Hindlimb muscle (tissue), 1 donor: ENCODE measurements at places on chromosomes 1 and 21. TPM values are rescaled to one million over a fixed set of nuclear protein-coding genes. Genes with fewer than 3 reads are reported as not detected.

The COL18A1 gene
- 89.1 TPM for polyA plus RNA-seq

The GPBP1L1 gene
- 66.9 TPM for polyA plus RNA-seq

The ERICH3 gene
- 0.08 TPM for polyA plus RNA-seq

The TMOD4 gene
- 27.4 TPM for polyA plus RNA-seq

The CA6 gene
- polyA plus RNA-seq, result not detected

DNA sequence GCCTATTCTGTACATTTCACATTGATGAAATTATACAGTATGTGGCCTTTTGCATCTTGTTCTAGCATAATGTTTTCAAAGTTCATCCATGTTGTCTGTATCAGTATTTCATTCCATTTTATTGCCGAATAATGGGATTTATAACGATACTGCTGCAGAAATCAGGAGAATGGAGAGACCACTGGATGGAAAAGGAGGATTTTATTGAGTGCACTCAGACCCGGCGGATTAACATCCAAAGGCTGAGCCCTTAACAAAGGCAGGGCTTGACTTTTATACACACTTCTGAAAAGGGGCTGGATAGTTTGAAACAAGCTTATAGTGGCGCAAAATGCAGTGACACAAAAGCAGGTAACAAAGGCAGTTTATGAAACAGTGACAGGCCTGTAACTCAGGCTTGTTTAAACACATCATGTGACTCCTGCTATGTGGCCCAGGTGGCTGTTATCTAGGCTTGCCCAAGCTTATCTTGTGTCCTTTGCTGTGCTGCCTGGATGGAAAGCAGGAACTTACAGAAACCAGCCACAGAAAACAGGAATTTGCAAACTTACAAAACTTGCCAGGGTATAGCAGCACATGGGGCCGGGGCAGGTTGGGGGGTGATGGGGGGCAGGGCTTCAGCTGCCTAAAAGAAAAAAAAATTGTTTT lies 32.8 kb upstream of the KCNJ15 start:
- no peak for DNase-seq

- no peak for DNase-seq
Observed at GRCh38 chr1:25003000-25003399, 72.9 kb upstream of the RUNX3 start.

GRCh38 chr1:19366599-19367536 lies 54.7 kb downstream of the SLC66A1 start:
- DNase-seq, result no peak

GRCh38 chr21:44670642-44671432 lies 4.1 kb upstream of the KRTAP12-2 start:
- DNase-seq, result no peak

- no peak for DNase-seq
Observed at GRCh38 chr21:44736291-44737004, 25.1 kb upstream of the TSPEAR start.

DNA sequence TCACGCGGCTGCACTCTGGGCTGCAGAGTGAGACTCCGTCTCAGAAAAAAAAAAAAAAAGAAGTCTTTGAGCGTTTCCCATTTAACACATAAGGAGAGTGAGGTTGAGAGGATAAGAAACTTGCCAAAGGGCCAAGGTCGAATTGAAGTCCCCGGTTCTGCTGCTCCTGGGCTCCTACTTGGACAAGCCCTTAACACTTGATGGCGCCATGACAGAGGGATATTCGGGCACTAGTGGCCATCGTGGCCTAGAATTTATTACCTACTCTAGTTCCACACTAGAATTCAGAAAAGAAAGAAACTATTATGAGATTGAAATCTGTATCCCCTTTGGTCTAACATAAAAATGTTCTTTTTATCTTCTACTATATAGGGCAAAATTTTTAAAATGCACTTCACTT lies 65.7 kb upstream of the NEK2 start:
- DNase-seq, result no peak

DNA sequence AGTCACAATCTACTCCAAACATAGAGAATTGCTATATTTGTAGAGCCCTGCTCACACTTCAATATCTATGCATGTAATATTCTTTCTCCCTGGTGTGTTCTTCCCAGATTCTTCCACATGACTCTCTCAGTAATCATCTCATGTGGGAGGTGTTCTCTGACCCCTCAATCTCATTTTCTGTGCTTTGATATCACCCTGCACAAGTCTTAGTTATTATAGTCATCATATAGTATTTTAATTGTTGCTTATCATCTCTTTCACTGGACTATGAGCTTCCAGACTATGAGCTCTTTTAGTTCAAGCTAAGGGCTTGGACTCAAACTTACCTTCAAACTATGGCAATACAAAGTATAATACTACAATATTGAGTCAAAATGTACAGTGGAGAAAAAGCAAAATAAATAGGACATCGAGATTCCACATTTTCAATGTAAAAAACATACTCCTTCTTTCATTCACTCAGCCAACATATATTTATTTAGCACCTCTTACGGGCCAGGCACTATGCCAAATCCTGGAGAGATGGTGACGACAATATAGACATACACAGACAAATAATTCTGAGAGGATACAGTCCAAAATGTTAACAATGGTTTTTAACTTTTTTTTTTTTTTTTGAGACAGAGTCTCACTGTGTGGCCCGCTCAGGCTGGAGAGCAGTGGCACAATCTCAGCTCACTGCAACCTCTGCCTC lies 12.7 kb downstream of the TESK2 start:
- no peak for DNase-seq

- no peak for DNase-seq
Observed at GRCh38 chr1:39668111-39668510, 3.8 kb downstream of the NT5C1A start.

DNA sequence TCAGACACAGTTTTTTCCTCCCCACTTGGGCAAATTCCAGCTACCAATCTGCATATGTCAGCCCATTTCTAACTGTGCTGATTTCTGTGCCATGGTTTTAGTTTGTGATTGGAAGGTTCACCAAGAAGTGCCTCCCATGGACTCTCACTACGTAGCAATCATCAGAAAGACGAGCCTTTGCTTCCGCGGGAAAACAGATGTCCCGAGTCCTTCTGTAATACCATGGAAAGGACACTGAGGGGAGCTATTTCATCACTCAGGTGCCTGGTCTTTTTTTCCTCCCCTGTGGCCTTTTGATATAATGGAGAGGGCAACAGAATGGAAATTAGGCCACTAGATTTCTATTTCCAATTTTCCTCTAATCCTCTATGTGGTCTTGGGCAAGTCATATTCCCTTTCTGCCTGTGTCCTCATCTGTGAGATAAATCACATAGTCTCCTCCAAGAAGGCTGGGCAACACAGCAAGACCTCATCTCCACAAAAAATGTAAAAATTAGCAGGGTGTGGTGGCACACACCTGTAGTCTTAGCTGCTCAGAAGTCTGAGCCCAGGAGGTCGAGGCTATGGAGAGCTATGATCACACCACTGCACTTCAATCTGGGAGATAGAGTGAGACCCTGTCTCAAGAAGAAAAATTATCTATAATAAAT lies 24.8 kb downstream of the LEMD1 start:
- DNase-seq, result no peak

- peak; percentile 19 for DNase-seq
Observed at GRCh38 chr1:99004861-99005442, at the start of gene PLPPR5. TSS of gene PLPPR5 (minus strand) at chr1:99004861. CDS start at chr1:99004671, 190 bp downstream.

DNA sequence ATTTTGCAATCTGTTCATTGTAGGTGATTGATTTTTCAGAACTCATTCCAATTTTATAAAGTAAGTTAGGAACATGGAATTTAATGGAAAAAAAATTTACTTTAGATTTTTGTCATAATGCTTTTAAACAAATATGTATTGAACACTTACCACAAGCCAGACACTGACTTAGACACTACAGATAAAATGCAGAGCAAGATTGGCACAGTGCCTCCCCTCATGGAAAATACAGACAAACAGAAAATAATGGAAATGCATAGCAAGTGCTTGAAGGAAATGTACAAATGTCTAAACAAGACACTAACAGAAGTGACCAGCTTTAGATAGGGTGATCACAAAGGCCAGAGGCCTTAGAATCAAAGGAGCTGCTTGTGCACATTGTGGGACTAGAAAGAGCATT lies 260.5 kb upstream of the ADGRL2 start:
- peak; percentile 17 for DNase-seq

GRCh38 chr1:27358038-27358927 lies 8.5 kb downstream of the MAP3K6 start:
- no peak for DNase-seq
